ENCODE measurements at places on chromosomes 3 and 15.

DNA sequence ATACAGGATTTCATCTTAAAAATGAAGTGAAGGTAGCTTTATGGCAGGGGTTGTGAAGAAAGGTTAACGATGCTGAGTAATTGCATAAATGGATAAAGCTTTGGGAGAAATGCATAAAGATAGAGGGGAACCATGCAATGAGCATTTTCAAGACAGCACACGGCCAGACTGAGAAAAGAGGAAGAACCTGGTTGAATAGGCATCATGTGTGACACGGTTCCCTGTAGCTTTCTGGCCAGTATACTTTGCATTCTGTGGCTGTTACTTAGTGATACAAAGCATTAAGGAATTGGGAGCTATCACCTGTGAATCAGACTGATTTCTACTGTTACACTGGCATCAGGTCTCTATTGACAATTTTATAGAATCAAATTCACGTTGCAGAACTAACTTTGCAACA lies 33.3 kb downstream of the NR2C2 start:
- peak; percentile 52 for DNase-seq

GRCh38 chr3:30760040-30760695 lies 134.3 kb downstream of the GADL1 start:
- no peak for DNase-seq

DNA sequence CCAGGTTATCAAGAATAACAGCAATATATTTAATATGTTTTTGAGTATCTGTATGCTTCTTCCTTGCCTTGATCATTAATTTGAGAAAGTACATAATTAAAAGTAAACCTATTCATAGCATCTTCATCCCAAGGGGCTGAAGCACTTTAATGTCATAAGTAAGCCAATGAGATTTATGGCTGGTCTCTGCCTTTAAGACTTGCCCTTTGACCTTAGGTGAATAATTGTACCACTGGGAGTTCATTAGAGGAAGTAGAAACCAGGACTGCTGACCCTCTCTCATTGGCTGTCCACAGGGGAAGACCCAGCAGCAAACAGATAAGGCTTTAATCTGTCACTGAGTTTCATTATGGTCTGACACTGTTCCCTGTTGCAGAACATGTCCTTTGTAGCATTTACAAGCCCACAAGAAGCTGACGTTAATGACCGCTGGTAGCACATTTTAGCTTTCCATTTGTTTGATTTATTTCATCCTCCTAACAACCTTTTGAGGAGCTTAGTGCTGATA lies 16.3 kb upstream of the ERC2 start:
- peak; percentile 9 for DNase-seq

DNA sequence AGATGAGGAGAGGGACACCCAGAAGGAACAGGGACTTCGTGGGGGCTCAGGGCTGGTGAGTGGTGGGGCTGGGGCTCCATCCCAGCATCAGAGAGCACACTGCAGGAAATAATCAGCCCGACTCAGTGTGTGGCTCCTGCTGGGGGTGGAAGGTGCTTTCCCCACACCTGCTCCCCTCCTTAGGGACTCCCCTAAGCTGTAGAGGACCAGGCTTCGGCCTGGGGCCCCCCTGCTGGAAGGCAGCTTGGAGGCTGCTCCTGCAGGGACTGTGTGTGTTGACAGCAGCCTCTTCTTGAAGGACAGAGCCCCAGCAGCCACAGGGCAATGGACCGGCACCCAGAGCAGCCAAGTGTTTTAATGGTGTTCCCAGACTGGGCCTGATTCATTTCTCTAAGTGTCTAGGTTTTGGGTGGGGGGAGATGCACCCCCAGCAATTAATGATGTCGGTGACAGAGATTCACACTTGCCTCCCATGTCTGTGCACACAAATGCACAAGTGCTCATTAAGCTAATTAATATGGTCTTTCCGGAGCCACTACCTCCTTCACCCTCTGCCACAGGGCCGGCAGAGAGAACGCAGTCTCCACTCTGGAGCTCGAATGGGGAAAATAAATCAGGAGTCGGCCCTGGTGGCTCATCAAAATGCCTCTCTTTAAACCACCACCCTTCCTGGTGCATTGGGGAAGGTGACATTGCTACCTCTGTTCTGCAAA lies 16.9 kb upstream of the FGD5 start:
- DNase-seq = no peak

DNA sequence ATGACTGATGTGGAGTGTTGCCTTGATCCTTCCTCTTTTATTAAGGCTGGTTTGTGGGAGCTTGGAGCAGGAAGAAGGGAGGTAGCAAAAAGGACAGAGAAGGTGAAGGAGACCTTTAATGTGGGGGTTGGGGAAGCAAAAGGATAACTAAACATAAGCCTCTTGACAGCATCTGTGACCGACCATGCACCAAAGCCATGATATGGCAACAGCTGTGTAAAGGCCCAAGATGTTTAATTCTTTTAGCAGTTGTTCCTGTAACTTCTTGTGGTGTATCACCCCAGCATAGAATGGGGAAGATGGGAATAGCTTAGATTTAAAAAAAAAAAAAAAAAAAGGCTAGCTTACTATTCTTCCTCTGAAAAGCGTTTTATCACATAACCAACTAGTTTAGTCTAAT lies 194.7 kb downstream of the KLHL25 start:
- DNase-seq = no peak

- no peak for DNase-seq
Measured at GRCh38 chr15:47792231-47792630, 74.9 kb downstream of the SEMA6D start.

DNA sequence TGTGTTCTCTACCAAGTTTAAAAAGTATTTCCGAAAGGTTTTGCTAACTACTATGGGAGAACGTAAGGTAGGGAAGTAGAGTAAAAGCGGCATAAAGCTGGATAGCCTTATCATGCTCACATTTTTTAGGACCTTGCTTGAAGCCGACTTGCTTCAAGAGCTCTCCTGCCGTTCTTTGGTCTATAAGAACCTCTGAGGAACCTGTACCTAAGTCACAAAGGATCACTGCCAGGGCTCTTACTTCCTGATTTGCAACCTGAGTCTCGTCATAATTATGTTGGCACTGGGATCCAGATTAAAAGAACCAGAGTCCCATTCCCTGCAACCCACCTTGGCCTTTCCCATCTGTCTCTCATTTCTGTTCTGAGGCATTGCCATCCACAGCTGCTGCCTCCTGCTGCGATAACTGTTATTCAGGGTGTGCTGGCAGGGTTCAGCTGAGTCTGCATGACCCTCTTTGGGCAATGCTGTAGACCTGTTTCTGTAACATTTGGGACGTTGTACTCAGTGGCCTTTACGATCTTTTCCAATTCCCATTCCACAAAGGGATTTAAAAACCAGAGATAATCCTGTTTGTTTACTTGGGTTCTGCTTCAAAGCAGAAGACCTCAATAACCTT lies 131.0 kb upstream of the UMPS start:
- no peak for DNase-seq
